ENCODE measurements at places on chromosomes 7 and 10.

DNA sequence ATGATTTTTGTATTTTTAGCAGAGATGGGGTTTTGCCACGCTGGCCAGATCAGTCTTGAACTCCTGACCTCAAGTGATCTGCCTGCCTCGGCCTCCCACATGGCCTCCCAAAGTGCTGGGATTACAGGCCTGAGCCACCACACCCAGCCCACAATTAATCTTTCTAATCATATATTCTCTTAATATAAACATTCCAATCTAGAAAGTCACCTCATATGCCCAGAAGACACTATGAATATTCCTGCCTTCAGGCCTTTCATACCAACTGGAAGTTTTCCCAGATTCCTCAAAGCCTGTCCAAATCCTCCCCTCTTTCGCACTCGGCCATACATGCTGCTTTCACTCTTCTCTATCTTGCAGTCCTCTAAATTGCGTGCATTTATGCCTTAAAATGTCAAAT lies 32.6 kb downstream of the PDZD8 start:
- no peak for DNase-seq

GRCh38 chr10:128950916-128951275 lies 516.1 kb upstream of the MGMT start:
- no peak for DNase-seq

GRCh38 chr7:112272921-112273561 lies 66.5 kb downstream of the ZNF277 start:
- peak; percentile 57 for DNase-seq

DNA sequence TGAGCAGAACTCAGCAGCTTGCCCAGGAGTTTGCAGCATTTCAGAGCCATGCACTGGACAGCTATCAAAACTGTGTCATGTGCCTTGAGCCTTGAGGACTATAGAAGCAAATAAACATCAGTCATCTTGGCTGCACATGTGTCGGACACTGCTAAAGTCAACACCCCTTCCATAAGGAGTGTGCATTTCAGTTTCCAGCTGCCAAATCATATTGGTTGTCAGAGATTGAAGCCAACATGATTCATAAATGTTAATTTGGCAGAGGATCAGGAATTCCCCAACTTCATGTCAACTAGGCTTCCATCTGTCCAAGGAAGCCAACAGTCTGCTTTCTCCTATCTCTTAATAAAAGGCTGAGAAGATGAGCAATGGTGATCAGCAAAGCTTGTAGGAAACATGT lies 32.8 kb downstream of the SLC16A12 start:
- peak; percentile 20 for DNase-seq

DNA sequence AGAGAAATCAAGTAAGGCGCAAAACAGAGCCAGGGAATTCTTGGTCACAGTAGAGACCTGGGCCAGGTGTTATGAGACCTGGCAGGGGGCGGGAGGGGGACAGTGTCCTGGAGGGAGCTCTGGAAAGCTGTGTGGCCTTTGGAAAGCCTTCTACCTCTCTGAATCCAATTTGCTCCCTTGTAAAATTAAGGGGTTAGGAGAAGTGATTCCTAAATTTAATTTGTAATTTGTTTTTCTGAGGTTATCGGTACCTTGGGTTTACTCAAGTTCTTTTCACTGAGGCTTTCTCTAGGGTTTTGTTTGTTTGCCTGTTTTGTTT lies 920.8 kb downstream of the TYW1 start:
- no peak for DNase-seq

- DNase-seq = peak; percentile 90
Measured at GRCh38 chr7:139075031-139075652, 34.4 kb downstream of the ZC3HAV1 start.

DNA sequence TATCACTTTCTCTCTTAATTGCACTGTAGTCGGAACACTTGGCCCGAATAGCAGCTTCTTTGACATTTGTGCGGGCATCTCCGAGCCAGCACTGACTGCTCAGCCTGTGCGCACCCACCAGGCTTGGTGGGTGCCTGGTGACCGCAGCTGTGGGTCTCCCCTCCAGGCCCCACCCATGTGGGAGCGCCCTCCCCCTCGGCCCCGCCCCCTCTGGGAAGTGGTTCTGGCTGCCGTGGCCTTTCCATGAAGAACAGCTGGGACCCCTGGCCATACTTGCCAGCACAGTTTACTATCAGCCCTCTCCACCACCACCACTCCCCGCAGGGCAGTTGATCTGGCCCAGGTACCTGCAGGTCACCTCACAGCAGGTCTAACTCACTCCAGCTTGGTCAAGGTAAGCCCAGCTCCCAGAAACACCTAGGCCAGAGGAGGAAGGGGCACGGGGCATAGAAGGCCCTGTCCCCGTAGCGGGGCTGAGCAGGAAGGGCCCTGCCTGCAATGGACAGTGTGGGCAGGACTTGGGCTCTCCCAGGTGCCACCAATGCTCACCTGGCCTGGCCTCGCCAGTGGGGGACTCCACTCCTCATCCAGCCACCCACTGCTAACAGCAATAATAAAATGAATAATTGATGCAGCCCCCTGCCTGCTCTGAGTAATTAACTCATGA lies 5.8 kb downstream of the RASGEF1A start:
- no peak for DNase-seq

DNA sequence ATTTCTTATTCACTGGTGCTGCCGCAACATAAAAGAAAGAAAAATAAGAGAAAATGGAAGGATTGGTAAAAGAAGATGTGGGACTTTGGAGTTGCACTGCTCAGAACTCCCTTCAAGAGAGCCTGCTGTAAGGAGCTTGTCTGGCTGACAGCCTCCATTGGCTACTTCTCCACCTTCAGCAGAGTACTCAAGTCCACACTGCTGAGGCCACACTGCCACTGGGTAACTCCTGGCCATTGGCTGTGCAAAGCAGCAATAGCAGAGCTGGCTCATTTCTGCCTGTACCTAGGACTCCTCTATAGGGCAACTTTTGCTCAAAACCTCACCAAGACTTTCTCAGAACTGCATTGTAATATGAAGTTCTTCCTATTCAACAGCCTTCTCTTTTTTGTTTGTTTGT lies 38.7 kb upstream of the PCLO start:
- no peak for DNase-seq

DNA sequence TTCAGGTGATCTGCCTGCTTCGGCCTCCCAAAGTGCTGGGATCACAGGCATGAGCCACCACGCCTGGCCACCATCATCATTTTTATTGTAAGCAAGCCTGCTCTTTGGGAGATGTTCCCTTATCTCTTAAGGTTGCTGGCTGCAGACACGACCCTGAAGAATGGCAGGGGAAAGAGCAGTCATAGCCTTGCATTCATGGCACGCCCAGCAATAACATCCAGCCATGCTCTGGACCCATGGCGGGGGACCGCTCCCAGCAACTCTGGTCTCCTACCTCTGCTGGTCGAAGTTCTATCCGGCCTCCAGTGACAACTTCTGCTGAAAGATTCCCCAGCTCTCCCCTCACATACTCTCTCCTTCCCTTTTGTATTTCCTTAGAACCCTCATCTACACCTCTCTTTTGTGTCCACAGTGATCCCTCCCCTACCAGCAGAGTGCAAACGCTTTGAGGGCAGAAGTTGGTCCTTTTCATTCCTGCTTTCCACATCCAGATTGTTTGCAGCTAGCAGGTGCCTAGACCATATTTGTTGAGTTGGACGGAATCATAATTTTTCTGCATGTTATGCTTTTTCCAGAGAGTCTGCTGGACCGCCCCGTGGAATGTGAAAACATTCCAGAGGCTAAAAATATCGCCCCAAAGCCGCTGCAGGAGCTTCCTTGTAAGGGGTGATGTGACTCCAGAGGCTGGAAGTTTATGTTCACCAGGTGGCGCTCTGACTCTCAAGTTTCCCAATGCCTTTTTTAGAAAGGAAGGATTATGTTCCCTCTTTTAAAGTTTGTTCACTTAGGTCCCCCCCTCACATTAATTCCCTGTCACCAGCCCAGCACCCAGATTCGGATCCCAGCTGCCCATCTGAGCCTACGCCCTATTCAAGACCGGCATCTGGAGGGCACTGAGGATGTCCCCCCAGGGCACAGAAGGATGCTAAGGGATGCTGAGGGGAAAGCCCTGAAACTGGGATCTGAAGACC lies 4.3 kb upstream of the MARVELD1 start:
- DNase-seq = peak; percentile 77

DNA sequence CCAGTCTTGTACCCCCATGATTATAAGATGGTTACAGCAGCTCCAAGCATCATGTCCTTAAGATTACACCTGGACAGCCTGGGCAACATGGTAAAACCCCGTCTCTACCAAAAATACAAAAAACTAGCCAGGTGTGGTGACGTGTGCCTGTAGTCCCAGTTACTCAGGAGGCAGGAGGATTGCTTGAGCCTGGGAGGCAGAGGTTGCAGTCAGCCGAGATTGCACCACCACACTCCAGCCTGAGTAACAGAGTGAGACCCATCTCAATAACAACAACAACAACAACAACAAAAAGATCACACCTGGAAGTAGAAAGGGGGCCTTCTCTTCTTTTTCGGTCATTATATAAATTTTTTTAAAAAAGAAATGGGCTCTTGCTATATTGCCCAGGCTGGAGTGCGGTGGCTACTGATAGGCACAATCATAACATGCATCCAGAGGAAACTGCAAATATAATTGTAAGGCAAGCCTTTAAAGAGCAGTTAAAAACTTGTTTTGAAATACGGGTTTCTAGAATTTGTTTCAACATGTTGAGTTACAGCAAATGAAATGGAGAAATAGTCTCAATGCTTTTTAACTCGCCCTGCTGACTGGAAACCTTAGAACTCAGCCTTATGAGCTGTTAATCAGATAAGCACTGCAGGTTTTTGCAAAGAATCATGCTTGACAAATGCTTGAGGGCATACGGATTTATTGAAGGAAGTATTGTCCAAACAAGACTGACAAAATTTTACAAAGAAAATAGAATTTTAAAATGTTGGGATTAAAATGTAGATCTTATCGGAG lies 4.7 kb upstream of the ENTPD7 start:
- DNase-seq = peak; percentile 62

GRCh38 chr10:3330663-3331062 lies 158.1 kb upstream of the PITRM1 start:
- no peak for DNase-seq

GRCh38 chr10:30639946-30640786 lies 10.6 kb upstream of the LYZL2 start:
- peak; percentile 77 for DNase-seq

GRCh38 chr10:82409671-82410070 lies 534.7 kb downstream of the NRG3 start:
- no peak for DNase-seq

GRCh38 chr10:18699849-18700840 lies 40.9 kb downstream of the ARL5B start:
- peak; percentile 66 for DNase-seq

DNA sequence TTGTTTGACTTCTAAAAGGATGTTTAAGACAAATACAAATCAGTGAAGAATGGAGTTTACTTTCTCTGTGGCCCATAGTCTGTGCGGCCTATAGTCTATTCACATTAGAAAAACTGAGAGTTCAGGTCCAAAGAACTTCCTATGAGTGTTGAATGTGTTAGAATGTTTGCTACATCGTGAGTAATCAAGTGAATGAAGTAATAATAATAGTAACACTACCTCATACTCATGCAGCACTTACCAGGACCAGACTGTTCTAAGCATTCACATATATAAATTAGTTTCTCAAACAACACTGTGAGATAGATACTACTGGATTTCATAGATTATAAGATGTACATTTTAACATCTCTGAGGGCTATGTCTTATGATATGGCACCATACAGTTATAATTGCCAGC lies 70.4 kb downstream of the RALA start:
- DNase-seq = no peak

GRCh38 chr7:29839302-29839701 lies 33.0 kb downstream of the WIPF3 start:
- DNase-seq = no peak

GRCh38 chr7:51275532-51275931 lies 41.1 kb downstream of the COBL start:
- DNase-seq = no peak

GRCh38 chr10:69854511-69855345 lies 53.0 kb downstream of the COL13A1 start:
- no peak for DNase-seq
